ENCODE measurements at places on chromosomes 7 and 10.
A peak's percentile ranks its signal among the peaks of the same experiment; 100 is the strongest.

DNA sequence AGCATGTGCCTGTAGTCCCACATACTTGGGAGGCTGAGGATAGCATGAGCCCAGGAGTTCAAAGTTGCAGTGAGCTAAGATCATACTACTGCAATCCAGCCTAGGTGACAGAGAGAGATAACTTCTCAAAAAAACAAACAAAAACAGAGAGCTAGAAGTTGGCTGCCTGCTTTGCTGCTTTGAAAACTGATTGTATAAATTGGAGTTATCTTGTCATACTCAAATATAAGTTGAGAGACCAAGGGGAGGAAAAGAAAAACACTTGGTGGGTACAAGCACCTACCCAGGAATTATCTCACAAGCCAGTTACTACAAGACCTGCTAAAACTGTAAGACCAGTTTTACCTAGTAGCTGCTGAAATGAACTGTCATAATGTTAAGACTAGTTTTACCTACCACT, 112.5 kb upstream of the SKAP2 start:
- DNase-seq, result no peak

DNA sequence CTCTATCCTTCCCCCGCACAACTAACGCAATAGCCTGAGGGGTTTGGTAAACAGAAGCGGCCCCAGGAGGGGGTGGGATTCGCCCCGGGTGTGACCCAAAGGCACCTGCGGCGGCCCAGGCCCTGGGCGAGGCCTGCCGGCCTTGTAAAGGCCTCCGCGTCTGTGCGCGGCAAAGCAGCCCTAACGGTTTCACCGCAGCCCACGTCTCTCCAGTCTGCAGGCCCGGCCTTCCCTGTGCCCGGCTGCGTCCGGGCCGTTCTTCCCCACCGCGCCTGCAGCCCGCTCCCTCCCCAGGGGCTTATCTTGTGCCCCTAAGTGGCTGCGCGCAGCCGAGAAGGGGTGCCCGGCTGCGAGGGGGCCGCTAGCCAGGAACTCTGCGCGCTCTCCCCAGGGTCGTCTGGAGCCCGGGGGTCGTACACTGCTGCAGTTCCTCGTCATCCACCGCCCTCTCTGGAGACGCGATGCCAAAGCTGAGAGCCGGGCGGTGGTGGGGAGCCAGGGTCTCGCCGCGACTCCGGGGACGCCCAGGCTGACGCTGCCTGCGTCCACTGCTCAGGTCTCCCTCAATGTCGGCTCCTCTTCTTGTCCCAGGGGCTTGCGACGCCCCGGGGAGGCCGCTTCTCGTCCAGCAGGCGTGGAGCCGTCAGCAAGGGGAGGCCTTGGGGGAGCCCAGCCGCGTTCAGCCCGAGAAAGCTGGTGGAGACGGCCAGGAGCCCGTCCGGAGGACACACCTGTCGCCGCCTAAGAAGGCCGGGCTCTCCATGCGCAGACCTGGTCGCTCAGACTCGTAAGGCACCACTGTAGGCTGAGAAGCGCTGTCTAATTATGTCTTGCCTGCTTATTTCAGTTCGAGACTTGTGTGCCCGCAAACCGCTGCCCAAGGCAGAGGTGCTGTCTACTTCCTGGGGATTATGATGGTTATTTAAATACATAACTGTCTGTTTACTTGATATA, 132.3 kb downstream of the SPAG6 start:
- no peak for DNase-seq

GRCh38 chr10:77939561-77940001, 13.0 kb upstream of the DLG5 start:
- DNase-seq, result no peak

DNA sequence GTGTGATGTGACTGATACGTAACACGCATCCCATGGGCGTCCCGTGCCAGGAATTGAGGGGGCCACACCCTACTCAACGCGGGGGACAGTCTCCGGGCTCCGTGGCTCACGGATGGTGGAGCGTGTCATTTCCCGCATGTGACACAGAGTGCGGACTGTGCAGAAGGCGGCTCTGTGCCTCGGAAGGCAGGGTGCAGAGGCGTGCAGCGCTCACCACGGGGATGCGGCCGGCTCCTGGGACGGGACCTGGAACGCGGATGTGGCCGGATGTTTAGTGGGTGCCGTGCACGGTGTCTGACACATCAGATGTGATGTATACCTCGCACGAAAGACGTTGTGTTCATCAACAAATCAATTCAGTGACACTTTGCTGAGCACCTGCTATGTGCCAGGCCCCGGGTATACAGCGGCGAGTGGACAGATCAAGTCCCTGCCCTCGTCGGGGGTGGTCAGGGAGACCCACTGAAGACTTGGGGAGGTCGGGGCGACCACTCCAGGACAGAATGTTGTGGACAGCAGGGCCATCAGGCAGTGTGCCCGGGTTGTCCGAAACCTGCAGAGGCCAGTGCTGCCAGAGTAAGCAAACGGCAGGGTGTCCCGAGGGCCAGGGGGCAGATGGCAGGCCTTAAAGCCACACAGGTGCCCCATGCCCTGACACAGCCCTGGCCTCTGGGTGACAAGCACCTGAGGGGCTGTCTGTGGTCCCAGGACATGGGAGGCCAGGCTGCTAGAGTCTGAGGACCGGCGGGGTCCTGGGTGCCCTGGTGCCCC, 38.1 kb downstream of the MICALL2 start:
- no peak for DNase-seq

- no peak for DNase-seq
Measured at GRCh38 chr10:23692736-23693135, 253.9 kb downstream of the OTUD1 start.

DNA sequence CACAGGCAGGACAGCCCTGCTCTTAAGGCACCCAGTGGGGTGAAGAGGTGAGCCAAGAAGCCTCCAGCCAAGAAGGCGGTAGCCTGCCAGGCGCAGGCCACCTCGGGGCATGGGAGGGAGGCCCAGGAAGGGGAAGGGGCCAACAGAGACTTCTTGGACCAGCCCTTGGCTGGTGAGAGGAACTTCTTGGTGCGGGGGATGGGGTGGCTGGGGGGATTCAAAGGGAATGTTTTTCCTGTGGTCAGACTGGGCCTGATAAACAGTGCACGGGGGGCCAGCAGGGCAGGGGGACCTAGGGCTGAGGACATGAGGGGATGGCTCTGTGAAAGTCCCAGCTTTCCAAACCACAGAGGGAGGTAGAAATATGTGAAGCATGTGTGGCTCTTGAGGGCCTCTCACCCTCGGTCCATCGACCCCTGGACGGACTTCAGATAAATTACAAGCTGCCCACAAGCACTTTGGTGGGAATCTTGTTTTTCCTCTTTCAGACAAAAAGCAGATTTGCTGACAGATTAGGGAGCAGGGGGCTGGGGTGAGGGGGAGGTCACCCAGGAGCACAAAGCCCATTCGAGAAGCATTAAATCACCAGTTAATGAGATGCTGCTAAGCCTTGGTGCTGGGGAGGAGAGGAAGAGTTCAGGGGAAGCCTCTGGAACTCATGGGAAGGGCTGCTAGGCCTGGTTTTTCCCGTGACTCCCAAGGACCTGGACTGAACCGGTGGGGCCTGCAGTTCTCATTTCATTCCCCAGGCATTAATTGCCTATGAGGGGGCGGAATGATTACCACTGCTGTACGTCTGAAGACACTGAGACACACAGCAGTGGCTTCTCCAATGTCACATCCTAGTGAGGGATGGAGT, 11.3 kb downstream of the CRYGN start:
- no peak for DNase-seq

DNA sequence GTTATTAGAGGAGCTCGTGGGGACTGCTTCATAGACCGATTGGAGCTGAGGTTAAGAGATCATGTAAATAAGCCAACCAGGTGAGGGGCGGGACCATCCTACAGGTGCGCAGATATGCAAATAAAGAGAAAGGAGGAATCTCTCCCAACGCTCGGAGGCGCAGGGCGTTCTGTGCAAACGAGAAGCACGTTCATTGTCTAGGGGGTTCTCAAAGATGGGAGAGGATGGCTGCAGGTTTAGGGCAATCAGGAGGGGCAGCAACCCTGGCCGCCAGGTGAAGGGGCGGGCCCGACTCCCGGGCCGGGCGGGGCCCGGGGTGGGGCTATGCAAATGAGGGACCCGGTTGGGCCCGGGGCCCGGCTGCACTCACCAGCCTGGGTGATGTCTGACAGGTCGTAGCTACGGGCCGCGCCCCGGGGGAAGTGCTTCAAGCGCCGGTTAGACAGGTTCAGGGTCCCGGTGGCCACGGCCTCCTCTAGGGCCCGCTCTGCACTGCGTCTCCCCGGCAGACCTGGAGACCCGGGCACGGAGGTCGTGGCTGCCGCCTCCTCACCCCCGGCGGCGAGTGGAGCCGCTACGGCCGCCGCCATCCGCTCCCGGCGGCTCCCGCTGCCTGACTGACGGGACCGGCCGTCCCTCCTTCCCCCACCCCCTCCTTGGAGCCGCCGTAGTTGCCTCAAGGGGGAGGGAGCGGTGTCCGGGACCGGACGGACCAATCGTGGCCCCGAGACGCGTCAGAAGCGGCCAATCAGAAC, at the start of gene LRCH4:
Gene LRCH4, minus strand, starts transcription at position 619 of the 755 bp plus-strand sequence. Its CDS starts 29 bp downstream, at position 590.
- DNase-seq, result peak; percentile 49

GRCh38 chr10:75619635-75620034, 188.2 kb downstream of the LRMDA start:
- no peak for DNase-seq

- peak; percentile 79 for DNase-seq
Measured at GRCh38 chr7:92808006-92808405, 28.4 kb downstream of the CDK6 start.

DNA sequence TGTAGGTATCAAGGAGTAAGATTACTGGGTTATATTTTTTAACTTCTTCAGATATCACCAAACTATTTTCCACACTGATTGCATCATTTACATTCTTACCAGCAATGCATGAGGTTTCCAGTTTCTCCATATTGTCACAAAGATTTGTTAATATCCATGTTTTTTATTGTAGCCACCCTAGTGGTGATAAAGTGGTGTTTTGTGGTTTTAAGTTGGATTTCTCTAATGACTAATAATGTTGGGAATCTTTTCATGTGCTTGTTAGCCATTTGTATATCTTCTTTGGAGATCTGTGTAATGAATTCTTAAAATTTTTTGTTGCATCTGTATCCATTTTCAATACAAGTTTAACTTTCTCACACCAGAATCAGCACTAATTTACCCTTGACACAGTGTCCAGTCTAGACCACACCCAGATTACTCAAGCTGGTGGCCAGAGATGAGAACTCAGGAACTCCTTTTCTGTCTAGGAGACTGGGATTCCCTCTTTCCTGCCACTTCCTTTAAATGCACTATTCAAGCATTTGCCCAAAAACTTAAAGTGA, 67.0 kb upstream of the PLXDC2 start:
- no peak for DNase-seq

GRCh38 chr10:34024282-34024681, 689.8 kb upstream of the NRP1 start:
- no peak for DNase-seq
